ENCODE measurements at places on chromosomes 5 and 9. TPM values are rescaled to one million over a fixed set of nuclear protein-coding genes. Genes with fewer than 3 reads are reported as not detected.

DNA sequence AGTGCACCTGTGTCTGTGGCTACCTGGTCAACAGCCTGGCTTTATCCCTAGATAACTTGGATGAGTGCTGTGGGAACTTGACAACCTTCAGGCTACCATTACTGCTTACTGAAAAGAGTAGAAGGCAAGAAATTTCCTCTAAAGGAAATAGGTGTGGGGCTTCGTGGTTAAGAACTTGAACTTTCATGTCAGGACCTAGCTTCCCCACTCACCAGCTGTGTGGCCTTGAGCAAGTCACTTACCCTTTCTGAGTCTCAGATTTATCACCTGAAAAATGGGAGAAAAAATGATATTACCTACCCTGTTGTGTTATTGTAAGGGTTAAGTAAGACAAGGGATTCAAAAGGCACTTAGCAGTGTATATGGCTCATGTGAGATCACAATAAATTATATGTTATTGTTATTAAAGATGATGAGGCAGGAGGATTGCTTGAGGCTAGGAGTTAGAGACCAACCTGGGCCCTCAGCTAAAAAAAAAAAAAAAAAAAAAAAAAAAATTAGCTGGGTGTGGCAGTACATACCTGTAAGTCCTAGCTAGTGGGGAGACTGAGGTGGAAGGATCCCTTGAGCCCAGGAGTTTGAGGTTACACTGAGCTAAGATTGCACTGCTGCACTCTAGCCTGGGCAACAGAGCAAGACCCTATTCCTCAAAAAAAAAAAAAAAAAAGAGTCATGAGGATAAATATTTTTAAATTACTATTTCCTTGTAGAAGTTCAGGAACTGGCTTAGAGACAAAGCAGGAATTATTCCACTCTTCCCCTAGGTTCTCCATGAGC lies 97.0 kb upstream of the SPRY4 start:
- no peak for DNase-seq

DNA sequence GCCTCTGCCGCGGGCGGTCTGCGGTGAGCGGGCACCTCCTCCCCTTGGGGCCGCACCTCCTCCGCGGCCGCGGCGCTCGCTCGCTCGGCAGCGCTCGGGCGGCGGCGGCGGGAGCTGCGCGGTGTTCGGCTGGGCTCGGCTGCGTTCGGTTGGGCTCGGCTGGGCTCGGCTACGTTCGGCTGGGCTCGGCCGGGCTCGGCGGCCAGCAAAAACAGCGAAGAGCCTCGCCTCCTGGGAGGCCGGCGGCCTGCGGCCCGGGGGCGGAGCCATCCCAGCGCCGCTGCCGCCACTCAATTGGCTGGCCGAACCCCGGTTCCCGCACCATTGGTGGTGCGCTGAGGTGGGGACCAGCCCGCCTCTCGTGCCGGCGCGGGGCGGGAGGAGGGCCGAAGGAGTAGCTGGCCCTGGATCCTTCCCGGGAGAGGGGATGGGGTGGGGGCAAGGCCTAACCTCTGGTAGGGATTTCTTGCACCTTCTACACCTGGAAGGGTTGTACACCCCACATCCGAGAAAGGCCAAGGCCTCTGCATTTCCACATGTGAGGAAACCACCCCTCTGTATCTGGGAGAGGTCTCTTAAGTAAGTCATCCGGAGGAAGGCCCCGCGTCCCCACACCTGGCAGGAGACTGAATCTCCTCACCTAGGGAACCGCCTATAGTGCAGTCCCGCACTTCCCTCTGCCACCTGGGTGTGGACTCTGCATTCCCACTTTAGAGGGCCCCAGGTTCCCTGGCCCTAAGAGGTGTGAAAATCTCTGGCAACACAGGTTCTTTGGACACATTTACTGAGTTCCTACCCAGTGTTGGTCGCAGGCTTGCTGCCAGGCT lies at the start of gene ENHO:
Gene ENHO (minus strand): TSS at position 20 of the 827 bp plus-strand sequence. CDS start 1,295 bp downstream, outside the sequence.
- DNase-seq, result peak; percentile 82

DNA sequence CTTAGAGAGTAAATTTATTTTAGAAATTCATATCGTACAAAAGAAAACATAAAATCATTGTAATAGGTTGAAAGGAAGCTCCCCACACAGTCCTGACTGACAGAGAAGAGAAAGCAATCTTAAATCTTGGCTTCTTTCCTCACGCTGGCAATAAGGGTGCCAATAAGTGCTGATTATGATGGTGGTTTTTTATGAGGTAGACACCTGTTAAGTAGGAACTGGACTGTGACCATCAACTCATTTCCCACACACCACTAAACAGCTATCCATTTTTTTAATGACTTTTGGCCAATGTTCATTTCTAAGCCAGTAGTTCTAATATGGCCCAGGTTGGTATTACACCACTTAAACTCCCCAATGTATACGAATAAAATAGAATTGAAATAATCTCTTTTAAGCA lies 893.5 kb upstream of the NUDT12 start:
- DNase-seq, result no peak

DNA sequence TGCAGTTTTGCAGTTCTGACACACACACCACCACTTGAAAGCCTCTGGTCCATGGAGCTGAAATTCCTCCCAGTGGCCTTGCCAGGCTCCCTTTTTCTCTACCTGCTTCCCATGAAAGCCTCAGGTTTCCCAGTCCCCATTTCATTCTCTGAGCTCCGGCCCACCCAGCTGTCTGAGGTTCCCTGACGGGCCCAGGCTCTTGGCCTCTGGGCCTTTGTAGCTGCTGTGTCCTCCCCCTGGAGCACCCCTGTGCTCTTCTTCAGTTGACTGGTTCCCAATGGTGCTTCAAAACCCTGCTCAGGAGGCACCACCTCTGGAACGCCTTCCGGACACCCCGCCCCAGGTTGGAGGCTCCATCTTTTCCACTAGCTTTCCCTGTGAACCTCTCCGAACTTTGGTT lies 155.9 kb upstream of the SHB start:
- DNase-seq, result no peak

DNA sequence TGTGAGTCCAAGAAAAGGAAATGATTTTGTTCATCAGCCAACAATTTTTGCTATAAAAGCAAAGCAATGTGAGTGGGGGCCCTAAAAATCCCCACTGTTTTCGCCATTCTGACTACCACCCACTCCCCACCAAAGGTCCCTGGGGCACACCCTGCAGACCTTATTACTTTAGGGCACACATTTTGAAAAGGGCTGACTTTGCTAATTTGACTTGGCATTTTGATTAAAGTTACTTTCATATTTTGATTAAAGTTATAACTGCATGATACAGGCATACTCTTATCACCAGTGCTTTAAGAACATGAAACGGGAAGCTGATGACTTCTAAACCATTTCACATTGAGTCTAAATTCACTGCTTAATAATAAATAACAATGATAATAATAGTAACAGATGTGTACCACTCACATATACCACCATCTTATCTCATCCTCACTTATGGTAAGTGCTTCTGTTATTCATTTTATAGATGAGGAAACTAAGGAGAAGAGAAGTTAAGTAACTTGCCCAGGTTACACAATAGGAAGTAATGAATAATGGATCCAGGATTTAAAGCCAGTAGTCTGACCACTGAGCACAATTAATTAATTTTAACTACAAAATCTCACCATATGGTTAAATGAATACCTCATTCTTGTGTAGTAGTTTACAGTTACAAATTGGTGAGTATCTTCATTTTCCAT lies 25.4 kb upstream of the NR3C1 start:
- no peak for DNase-seq

DNA sequence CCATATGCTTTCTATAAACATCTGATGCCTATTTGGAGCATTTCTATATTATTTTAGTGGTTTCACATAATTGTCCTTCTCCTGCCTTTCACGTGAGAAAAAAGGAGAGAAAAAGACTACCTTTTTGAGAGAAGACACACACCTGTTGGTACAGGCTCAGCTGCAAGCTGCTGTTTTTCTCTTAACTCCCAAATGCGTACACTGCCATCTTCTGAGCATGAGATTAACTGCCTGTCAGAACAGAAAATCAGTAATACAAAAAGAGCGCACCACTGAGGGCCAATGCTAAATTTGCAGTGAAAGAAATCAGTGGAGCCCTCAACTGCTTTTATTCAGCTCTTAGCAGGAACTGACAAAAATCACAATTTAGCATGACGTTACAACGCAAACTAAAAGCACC lies 54.9 kb downstream of the WDR41 start:
- no peak for DNase-seq

ABO gene
- 95.1 TPM for total RNA-seq

IL7R gene
- total RNA-seq, result 12.0 TPM

COL23A1 gene
- 0.73 TPM for total RNA-seq
